Right renal cortex interstitium (tissue), 3 donors: ENCODE measurements at places on chromosomes 7 and 10. TPM values are rescaled to one million over a fixed set of nuclear protein-coding genes. Genes with fewer than 3 reads are reported as not detected.

The EPO gene
- 0.10 TPM for polyA plus RNA-seq

The ASIC3 gene
- polyA plus RNA-seq: 1.2 TPM

The ZNF853 gene
- polyA plus RNA-seq: 16.8 TPM

The C10orf62 gene
- polyA plus RNA-seq: 0.35 TPM

The LRRD1 gene
- polyA plus RNA-seq: 0.29 TPM
